ENCODE measurements at places on chromosomes 12 and 14. TPM values are rescaled to one million over a fixed set of nuclear protein-coding genes. Genes with fewer than 3 reads are reported as not detected.

RHOJ gene
- 0.43 TPM for total RNA-seq

DNA sequence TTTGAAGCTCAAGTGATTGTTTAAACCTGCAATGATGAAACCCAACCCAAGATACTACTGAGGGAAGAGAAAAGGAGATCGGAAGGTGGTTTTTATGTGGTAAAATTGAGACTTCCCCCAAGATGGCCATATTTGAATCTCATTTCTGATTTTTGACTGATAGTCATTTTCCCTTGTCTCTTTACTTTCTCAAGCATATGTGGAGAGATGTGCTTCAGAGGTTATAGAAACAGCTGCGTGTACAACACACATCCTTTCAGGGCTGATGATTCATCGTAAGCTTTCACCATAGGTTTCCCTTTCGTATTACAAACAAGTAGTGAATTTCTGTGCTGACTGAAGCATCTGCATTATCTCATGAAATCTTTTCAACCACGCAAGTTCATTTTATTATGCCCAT, 276.2 kb downstream of the EMP1 start:
- DNase-seq, result no peak

- DNase-seq, result no peak
Measured at GRCh38 chr14:91258876-91259275, 14.4 kb upstream of the GPR68 start.

GRCh38 chr12:87793131-87793530, 236.1 kb downstream of the C12orf50 start:
- no peak for DNase-seq

ST8SIA1 gene
- 1.3 TPM for total RNA-seq

FGF6 gene
- total RNA-seq, result not detected

TCTN1 gene
- total RNA-seq, result 28.9 TPM

DNA sequence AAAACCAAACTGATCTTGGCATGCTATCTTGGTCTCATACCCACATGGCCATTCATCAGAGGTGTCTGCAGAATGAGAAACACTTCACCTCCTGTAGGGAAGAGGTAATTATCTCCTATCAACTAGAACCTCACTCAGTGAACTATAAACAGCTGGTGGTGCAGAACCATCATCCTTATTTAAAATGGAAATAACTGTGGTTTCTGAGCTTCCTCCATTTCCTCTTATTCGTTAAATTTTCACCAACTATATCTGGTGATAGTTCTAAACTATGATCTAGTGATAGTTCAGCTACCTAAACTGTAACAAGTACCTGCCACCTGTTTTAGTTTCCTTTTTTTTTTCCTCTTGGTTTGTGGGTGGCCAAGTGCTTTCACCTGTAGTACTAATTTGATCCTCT, 218.5 kb downstream of the FUT8 start:
- DNase-seq, result no peak

GRCh38 chr12:69388371-69388770, 28.8 kb downstream of the YEATS4 start:
- DNase-seq, result peak; percentile 85

DNA sequence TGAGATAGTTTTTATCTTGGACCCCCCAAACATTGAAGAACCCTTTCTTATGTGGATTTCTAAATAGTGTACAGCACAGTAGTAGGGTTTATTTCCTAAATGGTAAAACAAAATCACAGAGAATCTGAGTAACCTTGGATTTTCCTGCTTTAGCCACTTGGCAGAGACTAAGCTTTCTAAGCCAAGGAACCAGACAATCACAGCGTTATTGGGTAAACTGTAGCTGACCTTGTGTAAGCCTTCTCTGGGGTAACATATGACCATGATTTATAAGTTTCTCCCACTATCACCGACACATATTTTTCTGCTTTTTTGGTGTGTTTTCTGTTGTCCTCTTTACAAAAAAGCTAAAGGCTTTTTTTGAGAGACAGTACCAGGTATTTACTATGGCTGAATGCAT, 136.3 kb upstream of the PZP start:
- peak; percentile 38 for DNase-seq

DNA sequence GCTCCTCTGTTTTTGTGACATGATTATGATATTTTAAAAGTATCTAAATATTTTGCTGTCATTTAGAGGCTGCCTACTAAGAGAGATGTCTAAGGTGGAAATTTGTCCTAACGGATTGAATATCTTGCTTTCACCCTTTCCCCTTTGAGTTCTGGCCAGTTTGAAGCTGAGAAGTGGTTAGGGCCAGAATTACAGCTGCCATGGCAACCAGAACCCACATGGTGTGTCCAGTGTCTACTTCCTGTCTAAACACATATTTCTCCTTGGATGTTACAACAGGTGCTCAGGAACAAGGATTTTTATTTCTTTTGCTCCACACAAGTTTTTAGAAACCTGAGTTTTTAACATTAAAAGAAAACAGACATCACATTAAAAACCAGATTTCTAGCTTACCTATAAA, 335.1 kb upstream of the OR4E1 start:
- no peak for DNase-seq

GRCh38 chr14:22896356-22896755, 13.3 kb downstream of the REM2 start:
- no peak for DNase-seq

DNA sequence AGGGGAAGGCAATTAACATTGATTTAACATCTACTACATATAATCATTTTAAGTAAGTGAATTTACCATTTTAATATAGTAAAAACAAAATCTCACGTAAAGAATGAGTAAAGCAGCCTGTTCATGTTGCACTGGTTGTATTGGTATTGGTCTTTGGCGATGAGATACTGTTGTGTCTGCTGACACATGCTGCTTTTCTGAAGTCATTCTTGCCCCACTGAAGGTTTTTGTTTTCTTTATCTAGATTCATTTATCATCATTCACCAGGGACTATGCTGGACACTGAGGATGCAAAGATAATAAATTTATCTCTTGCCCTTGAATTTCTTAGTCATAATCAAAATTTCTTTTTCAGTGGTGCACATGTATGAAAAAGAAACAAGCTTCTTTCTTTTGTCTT, 246.2 kb upstream of the NPAS3 start:
- no peak for DNase-seq

DNA sequence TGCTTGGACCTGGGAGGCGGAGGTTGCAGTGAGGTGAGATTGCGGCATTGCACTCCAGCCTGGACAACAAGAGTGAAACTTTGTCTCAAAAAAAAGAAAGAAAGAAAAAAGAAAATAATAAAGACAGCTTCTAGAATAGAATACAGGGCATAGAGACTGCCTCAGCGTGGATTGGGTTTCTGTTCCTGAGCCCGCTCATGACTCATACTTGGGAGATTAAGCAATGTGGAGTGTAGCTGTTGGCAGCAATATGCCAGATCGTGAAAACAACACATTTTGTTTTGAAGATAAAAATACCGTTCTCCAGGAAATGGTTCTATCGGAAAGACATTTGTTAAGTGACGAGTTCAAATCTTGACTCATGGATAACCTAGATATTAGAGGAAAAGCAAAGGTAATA, 67.2 kb downstream of the GLT1D1 start:
- DNase-seq, result peak; percentile 6

RNASE7 gene
- total RNA-seq, result not detected

DNA sequence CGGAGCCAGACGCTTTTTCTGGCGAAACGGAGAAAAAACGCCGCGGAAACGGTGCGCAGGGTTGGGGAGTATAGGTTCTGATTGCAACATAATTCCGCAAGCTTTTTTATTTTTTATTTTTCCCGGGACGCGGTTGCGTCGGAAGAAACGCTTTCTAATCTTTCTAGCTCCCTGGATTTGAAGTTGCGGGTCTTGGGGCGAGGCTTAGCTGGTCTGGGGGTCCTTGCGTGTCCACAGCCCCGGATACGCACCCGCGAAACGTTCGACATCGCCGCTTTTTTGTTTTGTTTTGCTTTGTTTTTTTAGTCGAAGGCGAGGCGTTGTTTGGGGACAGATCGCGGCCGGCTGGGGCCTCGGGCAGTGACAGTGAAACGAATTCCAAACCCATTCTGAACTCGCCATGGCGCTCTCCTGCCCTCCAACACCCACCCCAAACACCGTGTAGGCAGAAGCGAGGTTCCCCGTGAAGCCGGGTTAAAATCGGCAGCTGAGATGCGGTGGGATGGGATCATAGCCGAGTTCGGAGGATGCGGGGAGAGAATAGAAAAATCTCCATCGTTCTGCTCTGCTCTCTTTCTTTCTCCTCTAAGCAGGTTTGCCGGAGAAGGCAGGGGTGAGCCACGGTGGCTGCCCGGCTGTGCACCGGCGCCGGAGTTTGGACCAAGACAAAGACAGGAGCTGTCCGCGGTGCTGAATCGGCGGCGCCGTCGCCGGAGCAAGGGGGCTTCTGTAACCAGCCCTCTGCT, 8.1 kb upstream of the LHX5 start:
- DNase-seq, result peak; percentile 30

DNA sequence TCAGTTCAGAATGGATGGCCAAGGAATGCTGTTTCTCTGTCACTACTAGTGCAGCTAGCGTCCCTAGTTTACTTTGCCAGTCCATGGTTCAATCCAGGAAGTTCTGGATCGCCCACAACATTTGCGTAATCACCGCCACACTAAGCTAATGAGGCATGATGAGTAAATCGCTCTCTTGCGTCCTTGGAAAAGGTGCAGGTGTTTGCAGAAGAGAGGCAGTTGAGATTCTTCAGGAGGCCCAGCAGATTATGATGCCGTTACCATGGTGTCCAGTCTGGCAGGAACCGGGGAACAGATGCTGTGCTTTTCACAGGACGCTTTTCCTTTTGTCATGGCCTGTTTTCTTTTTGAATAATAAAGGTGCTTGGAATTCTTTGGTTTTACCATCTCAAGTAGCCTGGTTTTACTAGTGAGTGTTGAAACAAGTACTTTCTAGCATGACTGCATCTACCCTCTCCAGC, 9.0 kb downstream of the TPH2 start:
- DNase-seq, result peak; percentile 23

DNA sequence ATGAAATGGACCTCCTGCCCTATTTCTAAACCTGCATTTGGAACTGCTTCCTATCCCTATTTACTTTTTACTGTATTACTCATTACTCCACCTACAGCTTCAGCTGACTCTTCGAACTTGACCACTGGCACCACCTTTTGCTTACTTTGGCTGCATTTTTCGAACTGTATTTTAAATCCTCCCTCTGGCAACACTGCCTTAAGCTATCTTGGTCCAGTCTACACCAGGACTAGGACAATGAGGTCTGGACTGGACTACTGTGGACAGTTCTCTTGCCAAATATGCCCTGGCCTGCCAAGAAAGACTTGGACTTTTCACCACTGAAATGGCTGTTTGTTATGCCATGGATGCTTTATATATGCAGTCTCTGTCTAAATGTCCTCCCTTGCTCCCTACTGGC, 328.1 kb downstream of the BTG1 start:
- no peak for DNase-seq

GPR68 gene
- total RNA-seq, result 0.86 TPM

All from fibroblast of villous mesenchyme (primary cell).